Cardiac fibroblast (primary cell): ENCODE measurements at places on chromosomes 3 and 15.

- peak; percentile 71 for DNase-seq
Observed at GRCh38 chr3:71109241-71109976, 474.1 kb downstream of the FOXP1 start.

GRCh38 chr3:114506591-114507300, 212.9 kb downstream of the TIGIT start:
- DNase-seq = peak; percentile 14

DNA sequence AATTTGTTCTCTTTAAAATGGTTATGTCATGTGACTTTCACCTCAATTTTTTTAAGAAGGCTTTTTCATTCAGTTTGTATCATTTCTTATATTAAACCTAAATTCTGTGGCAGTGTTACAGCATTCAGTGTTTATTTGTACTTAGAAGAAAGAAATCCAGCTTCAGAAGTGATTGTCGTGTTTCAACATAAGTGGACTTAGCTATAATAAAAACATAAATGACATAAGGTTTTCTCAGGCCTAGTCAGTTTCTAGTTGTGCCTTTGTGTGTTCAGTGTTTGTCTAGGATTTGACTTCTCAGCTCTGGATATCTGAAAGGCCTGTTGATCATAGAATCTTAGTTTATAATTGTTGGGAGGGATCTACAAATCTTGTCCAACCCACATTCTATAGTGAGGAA, 80.5 kb downstream of the STT3B start:
- no peak for DNase-seq

- DNase-seq = peak; percentile 38
Observed at GRCh38 chr3:53354945-53355498, 7.7 kb upstream of the DCP1A start.

GRCh38 chr3:85780806-85781205, 822.0 kb downstream of the CADM2 start:
- DNase-seq = no peak

GRCh38 chr15:77040673-77041072, 30.2 kb downstream of the TSPAN3 start:
- DNase-seq = peak; percentile 29

DNA sequence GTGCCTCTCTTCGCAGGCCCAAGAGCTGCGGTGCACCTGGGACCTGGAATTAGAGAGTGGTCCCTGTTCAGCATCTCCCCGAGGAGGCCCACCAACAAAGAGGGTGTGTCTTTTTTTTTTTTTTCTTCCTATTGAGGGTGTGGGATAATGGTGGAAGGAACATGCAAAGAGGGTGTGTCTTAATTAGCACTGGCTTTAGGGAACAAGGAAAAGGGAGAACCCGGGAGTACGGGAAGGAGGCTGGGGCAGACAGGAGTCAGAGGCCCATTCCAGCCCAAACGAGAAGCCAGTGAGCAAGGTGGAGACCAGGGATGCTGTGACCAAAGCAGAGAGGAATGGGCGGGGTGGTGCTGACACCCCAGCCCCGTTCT, 429 bp upstream of the LOXL1 start:
- DNase-seq = no peak

- DNase-seq = peak; percentile 53
Observed at GRCh38 chr3:194337965-194338753, 13.0 kb downstream of the CPN2 start.

- no peak for DNase-seq
Observed at GRCh38 chr3:197149-197827, 725 bp downstream of the CHL1 start.

- DNase-seq = no peak
Observed at GRCh38 chr15:71202712-71203111, 87.4 kb downstream of the THSD4 start.

DNA sequence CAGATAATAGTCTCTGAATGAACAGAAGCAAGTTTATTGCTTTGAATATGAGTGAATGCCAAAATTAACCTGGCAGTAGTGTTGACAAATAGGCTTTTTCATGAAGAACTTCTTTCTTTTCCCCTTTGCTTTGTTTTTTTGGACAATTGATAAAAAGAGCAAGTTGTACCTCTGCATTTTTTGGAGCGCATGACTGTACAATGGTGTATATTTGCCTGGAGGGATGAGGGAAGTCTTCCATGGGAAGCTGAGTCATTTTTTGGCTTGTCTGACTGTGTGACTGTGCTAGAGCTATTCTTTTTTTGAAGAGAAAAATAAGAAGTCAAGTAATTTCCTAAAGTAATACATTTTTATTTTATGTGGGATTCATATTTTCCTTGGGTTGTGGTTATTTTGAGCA, 186.9 kb downstream of the KLHL25 start:
- DNase-seq = peak; percentile 92

- no peak for DNase-seq
Observed at GRCh38 chr15:60883691-60884640, 345.1 kb downstream of the RORA start.

DNA sequence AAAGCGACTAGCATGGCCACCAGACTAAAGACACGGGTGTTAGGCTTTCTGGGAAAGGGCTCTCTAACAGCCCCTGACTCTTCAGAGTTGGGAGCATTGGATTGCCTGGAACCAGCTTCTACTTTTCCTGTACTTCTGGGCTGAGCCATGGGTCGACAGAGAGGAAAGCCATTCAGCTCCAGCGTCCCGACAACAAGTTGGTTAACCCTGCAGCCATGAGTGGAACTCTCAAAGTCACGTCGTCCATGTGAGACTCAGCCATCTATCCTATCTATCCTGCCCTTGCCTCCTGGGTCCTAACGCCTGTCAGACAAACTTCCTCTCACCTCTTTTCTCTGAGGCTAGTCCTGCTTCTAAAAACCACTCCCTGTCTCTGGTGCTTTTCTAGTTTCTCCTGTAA, 32.6 kb upstream of the TBC1D5 start:
- DNase-seq = no peak

DNA sequence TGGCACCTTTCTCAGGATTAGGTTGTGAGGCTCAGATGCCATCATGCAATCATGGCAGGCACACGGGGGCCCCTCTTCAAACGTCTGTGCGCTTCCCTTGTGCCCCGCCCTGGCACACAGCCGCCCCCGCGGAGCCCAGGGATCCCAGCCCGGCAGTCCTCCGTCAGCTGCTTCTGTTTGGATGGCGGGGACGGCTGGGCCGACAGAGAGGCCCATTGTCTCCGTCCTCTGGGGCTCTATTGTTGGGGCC, 849 bp upstream of the HDAC11 start:
- no peak for DNase-seq

DNA sequence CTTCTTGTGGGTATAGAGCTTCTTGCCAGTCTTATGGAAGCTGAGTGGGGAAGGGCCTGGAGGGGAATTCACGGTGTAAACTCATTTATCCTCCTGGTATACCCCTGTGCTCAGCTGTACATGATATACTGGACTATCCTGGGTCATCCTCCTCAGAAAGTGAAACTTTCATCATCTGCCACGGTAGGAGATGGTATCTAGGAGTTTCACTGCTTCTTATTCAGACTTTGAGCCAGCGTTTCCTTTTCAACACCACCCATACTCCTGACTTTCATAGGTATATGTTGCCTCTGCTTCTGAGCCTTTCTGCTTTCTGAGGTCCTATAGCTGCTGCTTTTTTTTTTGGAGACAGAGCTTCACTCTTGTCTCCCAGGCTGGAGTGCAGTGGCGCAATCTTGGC, 15.6 kb downstream of the SENP5 start:
- DNase-seq = no peak

DNA sequence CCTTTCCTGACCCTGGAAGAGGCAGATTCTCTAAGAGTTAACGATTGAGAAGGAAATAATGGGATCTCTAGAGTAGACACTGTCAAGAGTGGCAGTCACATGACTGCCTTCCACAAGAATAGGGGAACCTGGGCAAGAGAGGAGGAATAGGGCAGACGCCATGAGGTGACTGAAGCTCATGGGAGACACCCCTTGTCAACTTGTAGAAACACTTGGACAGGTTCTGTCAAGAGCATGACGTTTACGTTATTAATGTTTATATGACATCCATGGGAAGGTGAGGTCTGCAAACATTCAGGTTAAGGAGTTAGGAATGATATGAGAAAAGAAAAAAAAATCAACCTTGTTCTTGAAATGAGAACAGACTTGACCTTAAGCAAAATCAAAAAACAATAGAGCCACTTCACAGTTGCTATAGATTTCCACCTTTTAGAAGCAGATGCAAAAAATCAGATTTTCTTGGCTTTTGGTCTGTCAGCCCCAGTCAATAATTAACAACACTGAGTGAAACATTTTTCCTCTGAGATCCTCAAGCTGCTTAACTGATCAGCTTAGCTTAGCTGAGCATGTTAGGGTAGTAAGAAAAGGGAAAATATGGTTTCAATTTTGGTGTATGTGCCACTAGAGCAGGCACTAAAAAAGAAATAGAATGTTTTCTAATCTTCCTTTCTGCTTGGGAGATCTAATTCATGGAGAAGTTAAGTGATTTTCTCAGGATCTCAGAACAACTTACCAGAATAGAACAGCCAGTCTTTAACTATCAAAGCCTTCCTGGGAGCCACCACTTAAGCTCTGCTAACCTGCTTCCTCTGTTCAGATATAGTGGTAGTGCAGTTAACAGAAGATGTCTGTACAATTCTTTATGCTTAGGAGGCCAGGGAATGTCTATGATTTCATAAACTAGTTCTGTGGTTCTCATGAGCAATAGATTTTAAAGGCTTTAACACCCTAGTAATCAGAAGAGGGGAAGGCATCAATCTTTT, 116.9 kb downstream of the B3GALNT1 start:
- DNase-seq = no peak

DNA sequence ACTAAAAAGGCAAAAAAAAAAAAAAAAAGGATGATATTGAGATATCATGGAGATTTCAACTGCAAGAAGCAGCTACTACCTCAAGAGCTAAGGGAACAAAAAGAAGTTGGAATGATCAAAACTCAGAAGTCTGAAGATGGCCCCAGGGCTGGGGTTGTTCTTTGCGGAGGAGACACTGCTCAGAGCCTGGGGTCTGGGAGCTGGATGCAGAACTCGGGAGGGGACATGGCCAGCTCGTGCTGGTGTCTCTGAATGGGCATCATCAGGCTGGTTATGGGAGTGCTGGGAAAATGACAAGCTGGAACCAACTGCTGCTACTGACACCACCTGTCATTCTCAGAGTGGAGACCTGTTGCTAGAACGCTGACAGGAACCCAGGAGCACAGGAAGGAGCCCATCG, 14.2 kb upstream of the ADIPOQ start:
- no peak for DNase-seq

DNA sequence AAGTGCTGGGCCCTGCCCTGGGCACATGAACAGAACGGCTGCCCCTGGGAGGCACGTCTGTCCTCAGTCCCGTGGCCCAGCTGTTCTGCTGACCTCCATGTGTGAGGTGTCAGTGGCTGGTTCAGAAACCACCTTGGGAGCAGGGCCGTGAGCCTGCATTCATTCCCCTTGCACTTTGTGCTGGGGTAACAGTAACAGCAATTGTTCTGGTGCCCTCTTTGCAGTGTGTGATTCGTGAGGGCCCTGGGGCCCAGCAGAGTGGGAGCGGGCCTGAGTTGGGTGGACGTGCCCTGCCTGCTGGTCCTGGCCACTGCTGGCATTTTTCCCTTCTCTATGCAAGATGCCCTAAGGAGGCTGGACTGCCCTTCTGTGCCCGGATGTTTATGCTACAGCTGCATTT, 50.4 kb upstream of the MYZAP start:
- DNase-seq = no peak

GRCh38 chr15:71508081-71508682, 302.2 kb upstream of the NR2E3 start:
- no peak for DNase-seq

GRCh38 chr15:52559575-52559974, 9.3 kb downstream of the ARPP19 start:
- peak; percentile 37 for DNase-seq

DNA sequence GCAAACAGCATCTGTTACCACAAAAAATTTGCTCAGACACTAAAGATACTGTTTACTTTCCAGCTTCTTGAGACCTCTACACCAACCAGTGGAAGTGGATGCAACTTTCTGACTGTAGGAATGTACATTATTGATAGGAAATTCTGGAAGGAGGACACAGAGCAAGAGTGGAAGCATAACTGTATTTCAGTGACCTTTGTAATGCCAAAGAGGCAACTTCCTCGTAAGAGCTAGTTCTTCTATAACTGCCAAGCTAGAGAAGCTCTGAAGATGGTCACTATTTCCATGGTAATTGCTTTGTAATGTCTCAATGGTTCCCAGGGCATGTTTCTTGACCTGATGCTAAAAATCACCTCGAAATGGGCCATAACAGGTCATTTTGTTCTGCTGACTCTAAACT, 96.3 kb upstream of the SLC2A2 start:
- no peak for DNase-seq

DNA sequence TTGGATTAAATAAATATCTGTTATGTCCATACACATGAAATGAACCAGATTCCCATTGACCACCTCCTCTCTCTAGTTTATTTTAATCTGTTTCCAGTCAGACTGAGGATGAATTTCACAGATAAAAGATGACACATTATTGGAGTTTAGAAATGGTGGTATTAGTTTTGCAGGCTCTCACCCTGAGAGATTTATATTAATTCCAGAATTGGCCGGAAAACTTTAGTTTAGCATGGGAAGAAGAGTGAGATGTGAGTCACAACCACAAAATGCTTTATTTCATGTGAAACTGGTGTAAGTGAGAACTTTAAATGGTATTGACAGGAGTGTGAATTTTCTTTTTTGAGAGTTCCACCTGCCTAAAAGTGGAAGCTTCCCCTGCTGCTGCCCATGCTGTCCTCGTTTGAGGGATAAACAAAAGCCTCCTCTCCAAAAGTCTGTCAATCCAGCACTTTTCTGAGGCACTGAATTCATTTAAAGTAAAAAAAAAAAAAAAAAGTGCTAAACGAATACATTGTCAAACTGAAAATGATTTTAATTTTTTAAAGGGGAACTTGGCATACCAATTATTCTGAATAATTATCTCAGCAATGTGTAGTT, 65.1 kb upstream of the EPHA3 start:
- DNase-seq = no peak

DNA sequence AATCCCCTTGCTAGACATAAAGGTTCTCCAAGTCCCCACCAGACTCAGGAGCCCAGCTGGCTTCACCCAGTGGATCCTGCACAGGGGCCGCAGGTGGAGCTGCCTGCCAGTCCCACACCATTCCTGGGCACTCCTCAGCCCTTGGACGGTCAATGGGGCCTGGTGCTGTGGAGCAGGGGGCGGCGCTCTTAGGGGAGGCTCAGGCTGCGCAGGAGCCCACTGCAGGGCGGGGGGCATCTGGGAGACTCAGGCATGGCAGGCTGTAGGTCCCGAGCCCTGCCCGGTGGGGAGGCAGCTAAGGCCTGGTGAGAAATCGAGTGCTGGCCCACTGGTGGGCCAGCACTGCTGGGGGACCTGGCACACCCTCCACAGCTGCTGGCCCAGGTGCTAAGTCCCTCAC, 75.1 kb upstream of the TBC1D5 start:
- DNase-seq = no peak

- peak; percentile 44 for DNase-seq
Observed at GRCh38 chr3:170205302-170205701, 16.9 kb upstream of the PRKCI start.

DNA sequence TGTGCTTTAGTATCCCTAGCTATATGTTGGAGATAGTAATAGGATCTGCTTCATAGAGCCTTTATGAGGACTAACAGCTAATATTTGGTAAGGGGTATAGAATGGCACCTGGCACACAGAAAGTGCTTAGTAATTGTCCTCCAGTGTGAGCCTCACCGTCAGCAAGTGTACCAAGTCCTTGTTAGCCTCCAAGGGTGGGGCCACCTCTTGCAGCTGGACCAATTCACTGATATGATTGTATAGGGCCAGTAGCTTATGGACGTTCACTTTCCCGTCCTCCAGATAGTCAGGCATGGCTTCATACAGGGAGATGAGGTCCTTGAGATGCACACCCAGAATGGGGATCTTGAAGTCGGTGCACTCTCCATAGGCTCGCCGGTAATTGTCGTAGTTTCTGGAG, 53.6 kb downstream of the FAM98B start:
- DNase-seq = no peak

GRCh38 chr15:76865548-76865991, 39.6 kb downstream of the SCAPER start:
- no peak for DNase-seq
